ENCODE measurements at places on chromosomes 6 and 20. TPM values are rescaled to one million over a fixed set of nuclear protein-coding genes. Genes with fewer than 3 reads are reported as not detected.

The ECT2L gene
- not detected for total RNA-seq

The SCRT2 gene
- not detected for total RNA-seq

The SNTA1 gene
- total RNA-seq = 5.1 TPM

DNA sequence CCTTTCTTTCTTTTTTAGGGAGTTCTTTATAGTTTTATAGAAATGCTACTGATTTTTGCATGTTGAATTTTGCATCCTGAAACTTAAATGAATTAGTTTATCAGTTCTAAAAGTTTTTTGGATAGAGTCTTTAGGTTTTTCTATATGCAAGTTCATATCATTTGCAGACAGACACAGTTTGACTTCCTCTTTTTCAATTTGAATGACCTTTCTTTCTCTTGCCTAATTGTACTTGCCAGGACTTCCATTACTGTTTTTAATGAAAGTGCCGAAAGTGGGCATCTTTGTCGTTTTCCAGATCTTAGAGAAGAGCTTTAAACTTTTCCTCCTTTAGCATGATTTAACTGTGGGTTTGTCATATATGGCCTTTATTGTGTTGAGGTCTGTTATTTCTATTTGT lies 21.1 kb upstream of the EDN1 start:
- DNase-seq = no peak

GRCh38 chr6:132082421-132082820 lies 131.2 kb upstream of the CCN2 start:
- DNase-seq = no peak

DNA sequence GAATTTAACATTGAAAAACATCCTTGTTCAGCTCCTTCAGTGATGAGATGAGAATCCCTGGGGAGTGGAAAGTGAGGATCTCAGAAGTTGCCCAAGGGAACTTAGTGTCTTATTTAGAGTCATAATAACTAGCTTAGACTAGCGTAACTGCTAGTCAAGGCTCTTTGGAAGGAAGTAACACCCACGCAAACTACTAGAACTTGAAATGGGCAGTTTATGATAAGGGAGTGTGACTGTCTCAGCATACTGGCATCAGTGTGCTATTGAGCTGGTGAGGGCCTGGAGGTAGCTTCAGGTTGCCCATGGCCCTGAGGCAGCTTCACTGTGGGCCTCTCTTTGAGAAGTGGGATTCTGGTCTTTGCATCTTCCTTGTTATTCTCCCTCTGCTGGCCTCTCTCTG lies 40.1 kb downstream of the SLX4IP start:
- DNase-seq = no peak

DNA sequence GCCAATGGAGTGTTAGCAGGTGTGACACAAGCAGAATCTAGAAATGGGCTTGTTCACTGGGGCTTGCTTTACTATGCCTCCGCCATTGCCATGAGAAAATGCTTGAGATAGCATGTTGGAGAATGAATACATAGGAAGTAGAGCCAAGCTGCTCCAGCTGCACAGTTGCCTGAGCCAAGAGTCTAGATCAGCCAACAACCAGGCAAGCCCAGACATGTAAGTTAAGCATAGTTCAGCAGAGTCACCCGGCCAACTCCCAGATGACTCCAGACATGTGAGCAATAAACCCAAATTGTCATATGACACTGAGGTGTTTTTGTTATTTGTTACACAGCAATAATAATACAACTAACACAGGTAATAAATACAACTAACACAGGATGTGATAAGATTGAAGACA lies 167.9 kb downstream of the HAO1 start:
- no peak for DNase-seq

DNA sequence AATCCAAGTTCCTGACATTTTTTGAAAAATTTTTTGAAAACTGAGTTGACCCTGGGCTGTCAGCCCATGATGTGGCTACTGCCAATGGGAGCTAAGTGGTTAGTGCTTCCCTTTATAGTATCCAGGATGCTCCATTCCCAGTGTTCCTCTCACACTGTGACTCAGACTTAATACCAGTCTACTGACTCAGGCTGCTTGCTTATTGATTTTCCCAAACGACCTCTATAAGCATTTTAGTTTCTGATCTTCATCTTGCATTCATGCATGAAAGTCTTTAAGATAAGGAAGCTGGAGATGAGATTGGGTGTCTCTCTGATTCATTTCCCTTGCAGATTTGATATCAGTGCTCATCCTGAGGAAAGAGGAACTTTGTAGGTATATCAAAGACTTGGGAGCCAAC lies 560.0 kb downstream of the TBC1D32 start:
- no peak for DNase-seq

DNA sequence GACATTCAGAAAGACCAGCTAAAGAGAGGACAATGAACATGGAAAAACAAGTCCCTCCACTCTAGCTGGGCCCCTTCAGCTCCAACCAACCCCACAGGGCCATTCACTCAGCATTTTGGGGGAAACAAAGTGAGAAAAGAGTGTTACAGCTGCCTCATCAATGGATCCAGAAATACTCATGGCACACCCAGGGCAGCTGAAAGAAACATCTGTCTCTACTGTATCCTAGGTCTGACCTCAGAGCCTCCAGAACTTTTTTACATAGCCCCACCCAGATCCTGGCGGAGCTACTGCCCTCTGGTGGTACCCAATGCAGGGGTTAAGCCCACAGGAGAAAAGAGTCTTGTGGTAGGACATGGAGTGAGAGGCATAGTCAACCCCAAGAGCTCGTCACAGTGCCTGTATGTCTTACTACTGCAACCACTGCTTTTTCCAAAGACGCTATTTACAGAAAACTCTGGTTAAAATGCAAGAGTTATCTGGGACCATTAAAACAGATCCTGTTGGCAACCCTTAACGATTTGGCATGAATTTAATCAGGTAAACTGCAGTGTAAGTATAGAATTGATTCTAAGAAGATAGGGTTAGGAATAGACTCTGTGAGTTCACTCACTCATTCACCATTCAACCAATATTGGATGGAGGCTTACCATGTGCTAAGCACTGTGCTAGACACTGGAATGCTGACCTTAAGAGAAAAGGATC lies 37.4 kb upstream of the FAM83C start:
- peak; percentile 84 for DNase-seq

DNA sequence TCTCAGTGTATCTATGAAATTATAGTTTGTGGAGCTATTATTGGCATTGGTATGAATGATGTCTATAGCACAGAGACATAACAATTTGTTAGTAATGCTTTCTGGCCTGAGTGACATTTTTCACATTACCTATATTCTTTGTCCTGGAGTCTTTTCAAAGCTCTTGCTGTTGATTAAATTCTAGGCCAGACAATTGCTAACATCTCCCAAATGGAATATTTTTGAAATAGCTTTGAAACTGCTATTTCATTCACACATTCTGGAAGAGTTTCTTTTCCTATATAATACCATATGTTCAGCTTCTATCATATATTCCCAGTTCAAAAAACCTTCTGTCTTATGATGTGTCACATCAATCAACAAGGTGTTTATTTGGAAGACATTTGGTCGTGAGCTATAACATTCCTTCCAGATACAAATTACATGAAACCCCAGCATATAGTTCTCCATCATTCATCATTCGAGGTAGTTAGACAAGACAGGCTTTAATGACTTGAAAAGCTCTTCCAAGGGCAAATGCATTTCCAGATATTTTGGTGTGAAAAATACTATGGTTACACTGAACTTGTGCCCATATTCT lies 452.8 kb downstream of the KHDRBS2 start:
- DNase-seq = no peak

All from Calu3 (cell line).